ENCODE measurements at places on chromosomes 1 and 21.

- no peak for DNase-seq
These were observed 121.7 kb upstream of the FOXD3 start for GRCh38 chr1:63200676-63201075.

GRCh38 chr1:201456499-201457309 is 12.3 kb downstream of the PHLDA3 start:
- peak; percentile 44 for DNase-seq

DNA sequence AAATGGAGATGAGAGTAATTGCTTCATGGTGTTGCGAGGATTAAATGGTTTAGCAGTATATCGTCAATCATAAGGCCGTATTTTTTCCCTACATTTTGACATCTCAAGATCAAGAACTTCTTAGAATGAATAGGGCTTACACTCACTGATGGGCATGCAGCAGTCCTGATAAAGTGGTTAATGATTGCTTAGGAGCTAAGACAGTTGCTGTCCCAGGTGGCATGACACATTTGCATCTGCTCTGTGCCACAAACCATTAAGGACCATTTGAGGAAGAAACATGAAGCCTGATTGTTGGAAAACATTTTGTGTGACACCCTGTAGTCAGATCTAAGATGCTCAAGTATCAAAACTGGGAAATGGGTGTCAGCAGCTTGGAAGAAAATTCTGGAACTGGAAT is 81.0 kb upstream of the SGIP1 start:
- no peak for DNase-seq

- DNase-seq, result no peak
These were observed 61.6 kb downstream of the KLHDC7A start for GRCh38 chr1:18542351-18542750.

DNA sequence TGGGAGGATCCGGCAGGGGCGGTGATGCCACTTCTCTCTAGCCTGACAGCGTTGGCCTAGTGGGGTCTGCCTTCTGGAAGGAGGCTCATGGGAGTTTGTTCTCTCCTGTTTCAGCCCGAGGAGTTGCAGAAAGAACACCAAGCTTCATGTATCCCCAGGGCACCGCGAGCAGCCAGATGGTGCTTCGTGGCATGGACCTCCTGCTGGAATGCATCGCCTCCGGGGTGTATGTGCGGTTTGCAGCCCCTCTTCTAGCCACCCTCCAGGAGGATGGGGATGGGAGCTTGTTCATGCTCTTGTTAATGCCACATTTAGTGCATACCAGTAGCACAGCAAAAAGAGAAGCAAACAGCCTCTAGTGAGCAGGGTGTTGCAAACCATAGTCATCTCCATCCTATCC is 74.9 kb upstream of the CNTN2 start:
- no peak for DNase-seq

DNA sequence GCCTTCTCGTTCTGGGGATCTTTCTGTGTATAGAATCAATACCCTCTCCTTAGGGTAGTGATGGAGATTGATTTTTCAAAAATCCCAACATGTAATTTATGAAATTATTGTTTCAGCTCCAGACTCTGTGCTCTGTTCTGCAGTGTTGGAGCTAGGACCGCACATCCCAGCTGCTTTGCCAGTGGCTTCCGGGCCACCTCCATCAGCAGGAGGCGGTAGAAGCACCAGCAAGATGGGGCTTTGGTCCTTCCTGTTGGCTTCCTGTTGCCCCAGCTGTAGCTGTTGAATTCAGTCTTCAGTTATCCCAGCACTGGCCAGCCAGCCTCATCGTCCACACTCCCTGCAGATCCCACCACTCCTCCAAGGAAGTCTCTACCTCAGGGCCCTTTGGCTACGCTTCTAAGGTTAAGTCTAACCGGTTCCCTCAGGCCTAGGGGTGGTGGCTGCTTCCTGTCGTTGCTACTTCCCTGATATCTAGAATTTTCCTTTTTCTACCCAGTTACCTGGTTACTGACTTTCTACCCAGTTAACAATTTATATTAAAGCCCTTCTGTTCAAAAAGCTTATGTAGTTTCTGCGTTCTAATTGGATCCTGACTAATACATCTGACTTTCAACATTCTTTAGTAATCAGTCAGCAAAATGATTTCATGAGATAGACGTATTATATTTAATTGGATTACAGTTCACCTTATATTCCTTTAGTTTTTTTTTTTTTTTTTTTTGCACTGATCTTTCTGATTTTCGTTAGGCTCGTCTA is 24.6 kb downstream of the GALNT2 start:
- DNase-seq, result no peak

- peak; percentile 54 for DNase-seq
These were observed 28.4 kb downstream of the TRIM45 start for GRCh38 chr1:117093091-117093534.

GRCh38 chr1:36583980-36584782 is 101.5 kb upstream of the CSF3R start:
- no peak for DNase-seq

DNA sequence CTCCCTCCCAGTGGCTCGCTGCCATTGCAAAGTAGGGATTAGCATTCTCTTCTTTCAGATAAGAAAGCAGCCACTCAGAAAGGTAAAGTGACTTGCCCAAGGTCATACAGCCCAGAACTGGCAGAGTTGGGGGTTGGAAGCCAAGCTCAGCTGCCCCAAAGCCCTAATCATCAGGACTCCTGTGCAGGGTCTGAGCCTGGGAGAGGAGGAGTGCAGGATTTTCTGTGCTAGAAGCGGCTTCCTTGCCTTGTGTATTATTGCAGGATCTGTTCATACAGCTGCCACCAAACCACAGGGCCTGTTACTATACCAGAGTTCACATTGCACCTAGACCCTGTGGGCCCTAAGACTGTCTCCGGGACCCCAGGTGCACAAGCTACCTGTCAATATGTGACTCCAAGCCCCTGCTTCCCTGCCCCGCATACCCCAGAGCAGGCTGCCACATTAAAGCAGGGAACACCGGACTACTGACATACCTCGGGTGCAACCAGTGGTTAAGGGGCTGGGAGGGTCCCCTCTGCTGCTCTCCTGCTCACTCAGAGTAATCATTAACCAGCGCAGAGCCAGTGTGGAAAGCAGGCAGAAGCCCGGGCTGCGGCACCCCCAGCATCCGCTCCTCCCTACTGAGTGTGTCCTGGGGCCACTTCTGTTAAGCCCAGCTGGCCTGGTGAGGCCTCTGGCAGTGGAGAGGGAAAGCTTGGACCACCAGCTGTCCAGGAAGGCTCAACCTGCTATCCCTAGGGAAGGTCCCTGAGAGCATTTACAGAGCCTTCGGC is 15.8 kb downstream of the HSPG2 start:
- no peak for DNase-seq

- DNase-seq, result no peak
These were observed 107.8 kb downstream of the LYST start for GRCh38 chr1:235758931-235759330.

DNA sequence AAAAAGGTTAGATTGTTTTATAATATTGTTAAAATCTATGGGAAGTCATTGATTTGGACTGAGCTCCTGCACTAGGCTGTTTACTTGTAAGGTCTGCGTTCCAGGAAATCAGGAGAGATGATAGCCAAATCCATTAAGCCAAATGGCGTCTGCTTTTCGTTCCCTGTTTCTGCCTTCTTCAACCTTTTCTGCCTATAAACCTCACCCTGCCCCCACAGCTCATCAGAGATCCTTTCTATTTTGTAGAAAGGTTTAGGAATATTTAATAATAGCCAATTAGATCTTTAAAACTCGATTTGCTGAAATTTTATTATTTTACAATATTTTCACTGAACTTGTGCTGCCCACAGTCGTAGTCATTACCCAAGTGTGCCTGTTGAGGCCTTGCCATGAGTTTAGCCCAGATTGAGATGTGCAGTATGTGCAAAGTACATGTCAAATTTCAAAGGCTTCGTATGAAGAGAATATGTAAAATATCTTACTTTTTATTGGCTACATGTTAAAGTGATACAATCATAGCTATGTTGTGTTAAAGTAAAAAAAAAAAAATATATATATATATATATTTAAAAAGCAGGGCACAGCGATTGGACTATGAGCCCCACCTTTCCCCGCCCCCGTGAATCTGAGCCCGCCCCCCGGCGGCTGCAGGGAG is 444 bp upstream of the IARS2 start:
- no peak for DNase-seq

GRCh38 chr1:63124666-63125191 is 197.6 kb upstream of the FOXD3 start:
- DNase-seq, result no peak

DNA sequence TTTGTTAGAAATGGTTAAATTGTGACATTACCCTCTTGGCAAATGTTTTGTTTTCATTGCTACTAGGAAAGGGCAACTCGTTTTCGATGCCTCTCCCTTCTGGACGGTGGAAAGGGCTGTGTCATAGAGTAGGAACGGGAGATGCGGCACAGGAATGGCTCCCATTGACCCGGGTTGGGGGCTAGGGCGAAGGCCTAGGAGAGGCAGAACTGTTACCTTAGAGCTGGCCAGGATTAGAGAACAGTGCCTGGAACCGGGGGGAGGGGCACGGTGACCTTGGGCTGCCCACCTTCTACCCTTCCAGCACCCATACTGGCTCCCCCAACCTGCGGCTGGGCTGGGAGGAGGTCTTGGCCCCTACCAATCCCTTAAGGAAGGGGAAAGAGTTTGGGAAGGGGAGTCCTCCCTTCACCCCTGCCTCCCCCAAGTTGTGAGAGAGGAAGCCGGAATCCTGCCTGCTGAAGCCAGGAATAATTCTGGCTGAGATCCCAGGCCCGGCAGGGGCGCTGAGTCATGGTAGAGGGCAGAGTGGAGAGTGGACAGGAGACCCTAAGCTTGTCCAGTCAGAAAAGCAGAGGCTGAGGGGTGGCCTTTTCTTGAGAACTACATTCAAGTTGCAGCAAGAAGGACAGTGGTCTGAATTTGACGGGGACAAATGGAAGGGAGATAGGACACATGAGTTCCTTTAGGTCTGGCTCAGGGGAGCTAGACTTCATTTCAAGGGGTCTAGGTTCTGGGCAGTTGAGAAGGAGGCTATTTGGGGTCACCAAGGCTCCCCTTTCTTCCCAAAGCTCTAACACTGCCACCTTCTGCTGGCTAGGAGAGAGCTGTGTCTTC is 8.2 kb downstream of the LMNA start:
- DNase-seq, result no peak

DNA sequence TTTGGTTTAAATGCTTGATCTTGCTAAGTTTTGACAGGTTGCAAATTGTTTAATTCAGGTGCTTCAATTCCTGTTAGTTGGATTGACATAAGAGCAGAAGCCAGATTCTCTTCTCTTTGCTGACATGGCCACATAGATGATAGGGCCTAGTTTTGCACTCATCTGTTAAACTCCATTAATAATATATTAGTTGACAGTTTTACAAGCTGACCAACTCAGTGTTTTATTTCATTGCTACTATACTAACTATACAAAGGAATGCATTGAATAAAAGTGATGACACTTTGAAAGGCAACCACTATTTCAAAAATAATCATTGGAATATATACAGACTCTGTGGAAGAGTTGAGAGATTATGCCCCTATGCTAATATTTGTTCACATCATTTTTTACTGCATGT is 255.6 kb upstream of the DPYD start:
- no peak for DNase-seq

- no peak for DNase-seq
These were observed 93.2 kb downstream of the KCNJ15 start for GRCh38 chr21:38349977-38350376.

DNA sequence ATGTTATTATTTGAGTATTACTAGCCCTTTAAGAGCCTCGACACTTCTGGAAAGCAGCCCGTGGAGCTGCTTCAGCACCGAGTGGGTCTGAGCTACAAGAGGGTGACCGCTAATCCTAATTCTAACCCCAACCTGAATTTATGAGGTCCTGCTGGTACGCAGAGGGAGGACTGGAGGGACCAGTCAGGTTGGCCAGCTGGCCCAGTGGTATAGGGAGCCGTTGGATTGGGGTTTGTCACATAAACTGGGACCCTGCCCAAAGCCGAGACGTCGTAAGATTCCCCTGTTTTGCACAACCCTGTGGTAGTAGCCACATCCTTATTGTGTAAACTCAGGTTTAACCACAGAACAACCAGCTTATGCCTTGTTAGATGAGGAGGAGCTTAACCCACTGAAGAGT is 60.8 kb upstream of the F3 start:
- DNase-seq, result no peak

DNA sequence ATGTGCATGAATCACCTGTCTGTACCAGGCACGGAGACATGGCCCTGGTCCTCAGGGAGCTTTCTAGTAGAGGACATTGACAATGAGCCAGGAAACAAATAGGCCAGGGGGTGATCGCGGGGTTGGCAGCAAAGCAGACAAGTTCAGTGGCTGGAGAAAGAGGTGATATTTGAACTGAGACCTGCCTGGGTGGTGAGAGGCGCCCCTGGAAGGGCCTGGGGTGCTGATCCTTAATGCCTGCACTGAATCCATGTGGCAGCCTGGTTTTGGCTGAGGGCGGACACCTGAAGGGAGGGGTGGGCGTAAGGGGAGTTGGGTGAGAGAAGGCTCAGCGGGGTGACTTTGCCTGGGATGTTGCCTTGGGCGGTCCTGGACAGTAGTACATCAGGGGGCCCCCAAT is 35.9 kb downstream of the URB2 start:
- DNase-seq, result no peak

DNA sequence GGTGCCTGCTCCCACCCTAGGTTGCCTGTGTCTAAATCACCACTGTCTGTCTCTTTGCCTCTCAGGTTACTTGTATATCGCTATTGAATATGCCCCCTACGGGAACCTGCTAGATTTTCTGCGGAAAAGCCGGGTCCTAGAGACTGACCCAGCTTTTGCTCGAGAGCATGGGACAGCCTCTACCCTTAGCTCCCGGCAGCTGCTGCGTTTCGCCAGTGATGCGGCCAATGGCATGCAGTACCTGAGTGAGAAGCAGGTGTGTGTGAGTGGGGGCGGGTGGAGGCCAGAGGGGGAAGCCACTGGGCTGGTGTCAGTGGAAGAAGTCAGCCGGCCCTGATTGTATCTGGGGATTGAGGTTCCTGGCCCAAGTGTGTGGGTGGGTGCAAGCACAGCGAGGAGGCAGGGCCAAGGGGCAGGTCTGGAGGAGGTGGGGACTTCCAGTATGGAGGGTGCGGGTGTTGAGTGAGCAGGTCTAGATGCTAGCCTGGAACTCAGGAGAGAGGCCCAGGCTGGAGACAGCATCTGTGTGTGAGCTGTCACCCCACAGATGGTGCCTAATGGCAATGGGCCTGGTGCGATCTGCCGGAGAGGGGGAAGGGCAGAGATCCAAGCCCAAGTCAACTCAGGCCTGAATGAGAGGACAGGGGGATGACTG is 17.2 kb downstream of the TIE1 start:
- no peak for DNase-seq

GRCh38 chr1:39852214-39852791 is 31.0 kb downstream of the TRIT1 start:
- no peak for DNase-seq

DNA sequence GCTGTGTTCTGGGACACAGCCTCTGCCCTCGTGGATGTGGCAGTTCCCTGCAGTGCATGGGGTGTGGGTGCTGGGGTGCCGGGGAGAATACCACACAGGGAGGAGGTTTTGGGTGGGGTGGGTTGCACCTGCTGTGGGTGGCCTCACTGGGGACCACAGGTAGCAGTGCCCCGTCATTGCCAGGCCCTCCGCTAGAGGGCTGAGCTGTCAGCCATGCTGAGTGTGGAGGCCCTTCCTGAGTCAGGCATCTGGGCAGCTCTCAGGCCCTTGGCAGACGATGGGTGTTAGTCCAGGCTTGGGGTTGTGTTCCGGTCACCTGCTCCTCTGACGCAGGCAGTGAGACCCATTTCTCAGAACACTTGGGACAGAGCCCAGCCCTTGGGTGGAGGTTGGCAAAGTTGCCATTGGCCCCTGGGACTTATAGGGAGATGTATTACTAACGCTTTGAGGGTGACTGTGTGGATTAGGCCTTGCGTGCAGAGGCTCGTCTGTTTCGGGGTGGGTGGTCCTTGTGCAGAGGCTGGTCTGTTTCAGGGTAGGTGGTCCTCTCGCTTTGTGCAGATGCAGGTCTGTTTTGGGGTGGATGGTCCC is 23.9 kb downstream of the PCNT start:
- no peak for DNase-seq
